CD4-positive, CD25-positive, alpha-beta regulatory T cell (primary cell): ENCODE measurements at places on chromosomes 6 and 20. TPM values are rescaled to one million over a fixed set of nuclear protein-coding genes. Genes with fewer than 3 reads are reported as not detected.

The PPIL6 gene
- 0.91 TPM for total RNA-seq

The SAPCD1 gene
- 2.3 TPM for total RNA-seq

The CD93 gene
- 3.3 TPM for total RNA-seq

The BPIFB2 gene
- not detected for total RNA-seq

The PSMB1 gene
- total RNA-seq, result 103 TPM

The KCNK15 gene
- total RNA-seq, result not detected
